Stimulated activated CD4-positive, alpha-beta T cell treated with anti-CD3 and anti-CD28 coated beads, Interleukin-15, amount 100 ng/mL, for 48 hours (primary cell): ENCODE measurements at places on chromosomes 6 and 20.
A peak's percentile ranks its signal among the peaks of the same experiment; 100 is the strongest.

- no peak for DNase-seq
Observed at GRCh38 chr6:32940656-32941213, at the start of gene HLA-DMB. Gene HLA-DMB, minus strand, starts transcription at chr6:32941028. Its CDS starts 221 bp downstream, at chr6:32940807.

DNA sequence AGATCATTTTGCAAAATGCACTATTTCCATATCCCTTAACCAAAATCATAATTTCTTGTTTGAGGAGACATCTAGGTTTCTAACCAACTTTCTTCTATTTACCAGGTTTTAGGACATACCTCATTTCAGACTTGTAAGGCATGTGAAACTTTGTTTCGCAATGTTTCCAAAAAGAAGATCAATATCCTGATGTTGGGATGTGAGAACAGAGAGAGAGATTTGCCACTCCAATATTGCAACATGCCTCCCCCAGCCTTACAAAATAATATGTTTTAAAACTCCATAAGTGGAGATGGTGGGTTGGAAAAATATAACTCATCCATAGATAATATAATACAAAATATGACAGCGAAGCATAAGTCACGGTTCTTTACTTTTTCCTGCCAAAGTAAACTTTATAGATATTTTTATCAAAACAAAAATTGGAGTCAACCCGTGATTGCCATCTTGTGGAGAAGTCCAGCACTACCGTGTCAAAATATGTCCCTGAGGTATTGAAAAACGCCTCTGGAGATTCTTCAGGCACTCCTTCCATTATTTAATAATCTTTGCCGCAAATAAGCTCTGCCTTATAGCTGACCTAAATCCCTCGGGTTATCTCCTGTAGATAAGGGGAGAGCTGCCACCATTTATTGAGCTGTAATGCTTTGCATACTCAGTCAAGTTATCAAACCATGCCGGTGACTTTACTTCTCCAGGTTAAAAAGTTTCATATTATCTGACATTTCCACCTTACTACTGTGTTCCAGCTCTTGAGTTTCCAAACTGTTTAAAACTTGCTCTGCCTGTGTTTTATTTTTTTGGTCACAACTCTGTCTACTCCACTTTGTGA, 534.2 kb downstream of the HACE1 start:
- no peak for DNase-seq

DNA sequence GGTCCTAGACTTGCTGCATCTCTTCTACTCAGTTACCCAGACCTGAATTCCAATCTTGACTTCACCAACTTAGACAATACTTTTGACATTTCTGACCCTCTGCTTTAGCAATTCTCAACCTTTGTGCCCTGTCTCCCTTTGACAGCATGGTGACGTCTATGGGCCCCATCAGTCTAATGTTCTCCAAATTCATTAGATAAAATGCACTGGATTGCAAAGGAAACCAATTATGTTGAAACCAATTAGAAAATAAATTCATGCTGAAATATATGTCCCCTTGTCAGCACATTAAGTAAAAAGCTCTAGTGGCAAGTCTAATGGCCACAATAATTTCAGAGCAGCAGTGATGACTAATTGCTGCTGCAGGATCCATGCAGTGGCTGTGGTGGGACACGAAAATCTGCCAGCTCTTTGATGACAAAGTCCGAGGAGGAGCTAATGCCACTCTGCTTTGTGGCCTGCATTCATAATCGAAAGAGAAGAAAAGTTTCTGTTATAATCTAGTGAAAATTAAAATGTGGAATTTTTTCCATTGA, 64.0 kb downstream of the BFSP1 start:
- no peak for DNase-seq

DNA sequence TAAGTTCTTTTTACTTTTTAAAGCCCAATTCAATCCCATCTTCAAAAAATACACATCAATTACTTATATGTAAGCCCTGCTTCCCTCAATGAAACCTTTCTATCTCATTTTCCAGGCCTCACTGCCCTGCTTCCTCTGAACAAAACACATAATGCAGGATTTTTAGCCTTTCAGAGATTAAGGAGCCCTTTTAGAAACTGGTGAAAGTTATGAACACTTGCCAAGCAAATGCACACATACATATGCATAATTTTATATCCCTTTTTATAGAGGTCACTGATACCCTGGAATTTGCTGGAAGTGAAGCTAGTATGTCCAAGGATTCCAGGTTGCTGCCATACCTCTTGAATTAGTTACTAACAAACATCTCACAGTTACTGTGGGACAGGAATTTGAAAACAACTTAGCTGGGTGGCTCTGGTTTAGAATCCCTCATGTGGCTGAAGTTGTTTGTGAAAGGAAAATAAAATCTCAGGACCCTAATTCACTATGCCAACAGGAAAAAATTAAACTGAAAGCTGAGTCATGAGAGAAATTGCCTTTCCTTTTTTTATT, 75.8 kb downstream of the UBE3D start:
- no peak for DNase-seq

- no peak for DNase-seq
Observed at GRCh38 chr20:19498756-19499155, 259.3 kb upstream of the RIN2 start.

- peak; percentile 74 for DNase-seq
Observed at GRCh38 chr6:11732036-11732631, 46.5 kb downstream of the ADTRP start.

DNA sequence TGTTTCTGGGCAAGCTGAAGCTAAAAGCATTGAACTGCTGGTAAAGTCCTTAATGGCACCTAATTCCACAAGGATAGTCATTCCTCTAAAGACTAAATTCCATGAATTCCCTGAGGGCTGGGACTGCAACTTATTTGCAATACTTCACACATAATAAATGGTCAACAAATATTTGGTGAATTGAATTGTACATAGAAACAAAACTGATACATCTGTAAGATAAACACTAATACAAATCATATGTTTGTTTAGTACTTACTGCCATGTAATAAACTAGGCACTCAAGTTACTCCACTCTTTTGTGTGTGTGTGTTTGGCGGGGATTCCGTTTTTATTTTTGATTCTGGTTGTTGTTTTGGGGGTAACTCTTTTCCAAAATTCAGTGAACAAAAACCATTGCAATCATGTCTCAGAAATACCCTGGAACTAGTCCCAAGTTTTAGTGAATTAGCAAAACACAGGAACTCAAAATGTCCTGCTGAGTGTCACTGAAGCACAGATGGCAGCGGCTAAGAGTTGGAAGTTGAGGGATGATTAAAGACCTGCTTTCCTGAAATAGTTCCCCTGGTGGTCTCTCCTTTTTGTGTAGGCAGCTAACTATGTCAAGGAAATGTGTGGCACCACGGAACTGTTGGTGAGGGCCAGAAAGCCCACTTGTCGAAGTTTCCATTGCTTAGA, 74.8 kb upstream of the SNRPB2 start:
- DNase-seq = no peak

DNA sequence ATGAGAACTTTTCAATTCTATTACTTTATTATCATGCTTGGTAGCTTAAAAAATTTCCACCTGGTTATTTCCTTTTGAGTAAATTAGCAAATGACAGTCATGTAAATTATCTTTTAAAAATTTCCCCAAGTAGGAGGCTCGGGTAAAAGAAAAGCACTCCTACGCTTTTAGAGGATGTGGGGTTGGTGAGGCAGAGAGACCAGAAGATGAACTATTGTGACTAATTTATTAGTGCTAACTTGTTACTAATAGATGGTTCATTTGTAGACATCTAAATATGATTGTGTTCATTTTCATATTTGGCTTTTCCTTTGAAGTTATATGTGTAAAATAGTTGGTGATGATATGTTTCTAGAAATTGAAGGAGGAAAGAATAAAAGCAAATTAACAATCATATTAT, 27.0 kb downstream of the ZNF292 start:
- no peak for DNase-seq

DNA sequence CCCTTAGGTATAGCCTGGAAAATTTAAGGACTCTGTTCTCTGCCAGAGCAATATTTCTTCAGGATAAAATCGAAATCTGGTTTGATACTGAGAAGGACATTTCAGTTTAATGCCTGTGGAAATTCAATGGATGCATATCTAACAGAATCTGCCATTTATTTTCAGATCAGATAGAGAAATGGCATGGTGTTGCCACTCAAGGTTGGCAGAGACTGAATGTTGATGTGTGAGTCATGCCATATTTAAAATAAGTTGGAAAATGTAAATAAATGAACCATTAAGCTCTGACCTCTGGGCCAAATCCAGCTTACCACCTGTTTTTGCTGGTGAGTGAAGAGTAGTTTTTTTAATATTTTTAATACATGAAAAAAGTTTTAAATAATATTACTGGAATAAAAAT, 594.6 kb downstream of the DOK5 start:
- DNase-seq = no peak

DNA sequence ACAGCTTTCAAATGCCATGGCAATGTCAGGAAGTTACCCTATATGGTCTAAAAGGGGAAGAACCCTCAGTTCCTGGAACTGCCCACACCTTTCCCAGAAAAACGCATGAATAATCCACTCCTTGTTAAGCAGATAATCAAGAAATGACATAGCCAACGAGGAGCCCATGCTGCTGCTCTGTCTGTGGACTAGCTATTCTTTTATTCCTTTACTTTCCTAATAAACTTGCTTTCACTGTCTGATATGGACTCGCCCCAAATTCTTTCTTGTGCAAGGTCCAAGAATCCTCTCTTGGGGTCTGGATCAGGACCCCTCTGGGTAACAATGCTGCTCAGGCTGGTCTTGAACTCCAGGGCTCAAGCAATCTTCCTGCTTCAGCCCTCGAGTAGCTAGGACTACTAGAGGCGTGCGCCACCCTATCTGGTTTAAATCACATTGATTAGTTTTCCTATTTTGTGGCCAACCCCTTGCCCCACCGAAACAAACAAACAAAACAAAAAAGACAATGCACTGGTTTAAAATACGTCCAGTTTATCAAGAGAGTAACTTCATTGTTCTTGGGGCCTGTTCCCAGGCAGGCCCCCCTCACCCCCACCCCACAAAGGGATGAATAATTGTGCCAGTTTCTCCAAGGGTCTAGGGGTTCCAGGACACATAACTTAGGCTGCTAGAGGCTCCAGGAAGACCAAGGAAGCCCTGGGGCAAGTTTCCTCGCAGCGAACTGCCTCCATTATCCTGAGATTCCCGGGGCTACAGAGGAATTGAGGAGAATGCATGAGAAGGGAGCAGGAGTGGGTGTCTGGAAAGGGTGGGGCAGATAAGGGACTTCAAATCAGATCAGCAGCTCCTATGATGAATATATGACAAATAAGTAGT, 10.1 kb upstream of the AKAP12 start:
- DNase-seq = peak; percentile 41

DNA sequence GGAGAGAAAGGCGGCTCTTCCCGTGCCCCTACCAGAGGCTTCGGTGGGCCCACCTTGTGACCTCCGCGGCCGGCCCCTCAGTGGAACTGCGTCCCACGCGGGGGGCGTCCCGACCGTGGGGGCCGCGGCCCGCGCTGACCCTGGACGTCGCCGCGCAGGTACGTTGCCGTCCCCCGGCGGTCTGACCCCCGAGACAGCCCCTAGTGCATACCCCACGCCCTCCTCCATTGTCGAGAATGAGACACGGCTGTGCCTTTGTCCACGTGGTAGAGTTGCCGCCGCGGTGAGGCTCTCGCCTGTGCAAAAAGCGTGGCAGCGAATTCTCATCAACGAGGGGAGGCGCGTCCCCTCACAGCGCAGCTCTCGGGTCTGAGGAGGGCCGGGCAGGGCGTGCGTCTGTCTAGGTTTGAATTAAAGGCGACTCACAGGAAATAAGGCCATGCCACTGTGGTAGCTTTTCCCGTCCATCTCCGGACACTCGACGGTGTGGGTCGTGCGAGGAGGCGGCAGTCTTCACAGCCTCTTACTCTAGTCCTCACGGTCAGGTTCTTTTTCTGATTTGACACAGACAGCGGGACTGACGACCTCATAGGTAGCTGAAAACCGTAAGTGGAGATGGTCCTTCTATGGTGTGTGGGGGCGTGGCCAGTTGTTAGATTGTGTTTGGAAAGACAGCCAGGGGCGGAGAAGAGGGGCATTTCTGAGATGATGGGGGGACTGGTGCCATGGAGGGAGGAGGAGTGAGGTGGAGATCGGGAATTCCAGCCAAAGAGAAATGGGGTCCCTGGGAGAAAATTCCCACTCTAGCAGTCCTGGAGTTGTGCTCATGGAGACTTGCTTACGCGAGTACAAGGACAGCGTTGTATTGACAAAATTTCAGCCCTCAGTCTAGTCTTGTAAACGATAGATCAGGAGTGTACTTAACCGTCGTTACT, 580 bp downstream of the NXT1 start:
- peak; percentile 43 for DNase-seq

- DNase-seq = no peak
Observed at GRCh38 chr20:56483970-56484369, 15.5 kb downstream of the RTF2 start.

DNA sequence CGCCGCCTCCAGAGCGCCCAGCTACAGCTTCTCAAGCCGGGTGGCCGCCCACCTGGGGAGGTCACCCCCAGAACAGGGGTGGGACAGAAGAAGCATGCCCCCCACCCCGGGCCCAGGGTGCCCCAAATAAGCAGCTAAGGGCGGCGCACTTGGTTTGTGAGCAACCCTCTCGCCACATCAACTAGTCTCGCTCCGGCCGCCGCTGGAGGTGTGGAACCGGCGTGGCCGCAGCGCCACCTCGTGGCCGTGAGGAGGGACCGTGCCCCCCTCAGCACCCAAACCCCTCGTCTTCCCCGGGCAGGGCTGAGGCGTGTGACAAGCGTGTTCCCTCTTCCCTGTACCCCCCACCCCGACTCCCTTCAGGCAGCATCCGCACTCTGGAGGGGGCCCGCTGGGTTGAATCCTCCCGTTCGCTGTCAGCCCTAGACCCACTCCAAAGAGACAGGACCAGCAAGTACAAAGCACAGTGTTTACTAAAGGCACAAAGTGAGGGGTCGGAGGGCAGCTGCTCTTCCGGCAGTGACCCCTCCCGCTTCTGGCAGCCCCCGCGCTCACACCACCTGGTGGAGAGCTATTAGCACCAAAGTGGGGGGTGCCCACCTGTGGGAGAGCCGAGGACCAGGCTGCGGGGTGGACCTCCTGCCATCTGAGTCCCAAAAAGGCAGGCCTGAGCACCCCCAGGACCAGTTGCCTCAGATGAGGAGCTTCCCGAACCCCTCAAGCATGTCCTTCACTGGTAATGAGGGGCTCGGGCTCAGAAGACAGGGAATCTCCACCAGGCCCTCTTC, 45.4 kb downstream of the MDFI start:
- peak; percentile 64 for DNase-seq

GRCh38 chr20:25623736-25624499, at the start of gene NANP:
Gene NANP, minus strand, starts transcription at chr20:25624014. Its CDS starts 66 bp downstream, at chr20:25623948.
- peak; percentile 85 for DNase-seq
